Fibroblast of skin of left biceps (primary cell): ENCODE measurements at places on chromosomes 7 and 10.

DNA sequence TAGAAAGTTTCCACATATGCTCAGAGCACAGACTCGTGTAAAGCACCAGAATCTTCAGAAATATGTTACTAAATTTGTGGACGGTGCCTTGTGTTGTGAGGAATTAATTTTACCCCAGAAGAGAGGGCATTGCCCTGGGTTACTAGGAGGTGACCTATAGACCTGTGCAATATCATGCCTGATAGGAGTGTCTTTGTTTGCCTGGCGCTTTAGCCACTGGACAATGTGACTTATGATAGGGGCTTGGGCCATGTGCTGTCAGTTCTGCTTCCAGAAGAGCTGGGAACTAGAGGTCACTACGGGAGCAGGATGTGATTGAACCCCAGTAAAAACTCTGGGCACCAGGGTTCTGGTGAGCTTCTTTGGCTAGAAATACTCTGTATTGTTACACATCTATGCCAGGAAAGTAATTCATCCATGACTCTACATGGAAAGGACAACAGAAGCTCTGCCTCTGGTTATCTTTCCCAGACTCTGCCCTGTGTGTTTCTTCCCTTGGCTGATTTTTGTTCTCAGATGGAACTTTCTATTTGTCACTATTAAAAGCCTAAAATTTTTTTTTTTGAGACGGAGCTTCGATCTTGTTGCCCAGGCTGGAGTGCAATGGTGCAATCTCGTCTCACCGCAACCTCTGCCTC, 75.5 kb downstream of the SIRT1 start:
- no peak for DNase-seq

DNA sequence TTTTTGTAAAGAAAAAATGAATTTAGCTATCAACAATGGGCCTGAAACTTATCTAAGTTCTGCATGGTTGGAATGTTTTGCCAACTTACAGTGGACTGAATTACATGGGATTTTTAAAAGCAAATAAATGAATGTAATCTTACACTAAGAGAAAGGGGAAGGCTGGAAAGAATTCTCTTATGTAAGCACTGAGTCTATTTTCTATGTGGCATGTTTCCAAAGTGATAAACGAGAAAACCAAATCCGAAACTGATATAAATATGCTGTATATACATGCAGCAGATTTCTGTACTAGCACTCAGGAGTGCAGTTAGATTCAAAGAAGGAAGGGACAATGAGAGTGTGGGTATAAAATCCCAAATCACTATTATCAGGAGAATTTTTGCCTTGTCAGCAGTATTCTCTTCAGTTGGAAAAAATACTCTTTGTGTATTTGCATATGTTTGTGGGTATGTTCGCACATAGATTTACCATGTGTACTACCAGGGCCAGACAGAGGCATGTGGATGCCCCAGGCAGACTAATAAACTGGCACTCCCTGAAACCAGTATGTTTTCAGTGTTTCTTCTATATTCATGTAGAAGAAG, 334.3 kb upstream of the SEMA3D start:
- no peak for DNase-seq

GRCh38 chr10:62343000-62343399, 31.2 kb upstream of the ZNF365 start:
- no peak for DNase-seq

DNA sequence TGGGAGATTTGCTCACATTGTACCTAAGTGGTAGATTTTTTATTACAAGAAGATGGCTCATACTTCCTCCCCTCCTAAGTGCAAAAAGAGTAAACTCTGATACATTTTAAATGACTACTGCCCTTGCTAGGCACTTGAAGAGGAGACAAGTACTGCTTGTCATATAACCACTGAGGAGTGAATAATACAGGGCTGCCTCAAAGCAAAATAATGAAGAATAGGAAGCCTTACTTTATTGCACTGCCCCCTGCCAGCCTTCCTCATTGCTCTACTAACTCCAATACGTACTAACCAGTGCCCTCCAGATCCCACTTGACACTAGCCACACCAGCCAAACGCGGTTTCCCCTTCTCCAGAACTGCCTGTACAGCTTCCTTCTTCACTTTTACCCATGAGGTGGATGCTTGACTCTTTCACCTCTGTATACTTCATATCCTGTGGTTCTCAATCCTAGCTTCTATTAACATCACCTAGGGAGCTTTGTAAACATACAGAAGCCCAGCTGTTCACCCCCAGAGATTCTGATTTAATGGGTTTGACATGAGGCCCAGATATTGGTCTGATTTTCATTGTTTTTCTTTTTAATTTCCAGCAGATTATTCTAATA, 11.7 kb upstream of the MTERF1 start:
- DNase-seq: no peak

DNA sequence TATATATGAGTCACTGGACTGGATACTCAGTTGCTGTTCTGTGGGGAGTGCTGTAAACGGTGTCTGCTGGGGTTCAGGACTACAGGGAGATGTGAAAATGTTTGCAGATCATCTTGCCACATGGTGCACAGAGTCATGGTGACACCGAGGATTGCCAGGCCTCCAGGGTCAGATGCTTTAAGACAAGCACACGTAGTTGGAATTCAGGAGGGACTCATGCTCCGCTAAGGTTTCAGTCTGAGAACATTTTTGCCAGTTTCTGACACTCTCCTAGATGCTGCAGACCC, 211.3 kb downstream of the CXCL12 start:
- DNase-seq: no peak

DNA sequence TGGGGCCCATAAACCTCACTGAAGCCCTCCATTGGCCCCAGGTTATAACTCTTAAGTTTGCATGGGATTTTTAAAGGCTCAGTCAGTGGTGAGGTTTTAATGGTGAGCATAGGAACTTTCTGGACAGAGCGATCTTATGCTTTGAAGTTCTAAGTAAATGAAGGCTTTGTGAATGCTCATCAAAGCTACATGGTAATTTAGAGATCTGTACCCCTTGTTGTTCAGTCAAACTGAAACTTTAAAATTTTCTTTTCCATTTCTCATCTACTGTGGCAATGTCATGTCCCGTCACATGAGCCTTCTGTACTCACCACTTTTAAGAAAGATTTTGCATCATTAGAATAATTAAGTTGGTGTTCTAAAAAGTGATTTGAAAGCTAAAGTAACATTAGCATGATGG, 39.9 kb downstream of the CHN2 start:
- no peak for DNase-seq

- DNase-seq: no peak
These were observed 695 bp downstream of the PRKAG2 start for GRCh38 chr7:151875942-151876898.
